GM12878 (cell line): ENCODE measurements at places on chromosomes 1 and 21. TPM values are rescaled to one million over a fixed set of nuclear protein-coding genes. Genes with fewer than 3 reads are reported as not detected.

ARHGAP30 gene
- polyA plus RNA-seq: 65.9 and 74.0 TPM in 2 replicates

FCER1A gene
- not detected in 2 replicates for polyA plus RNA-seq

CFAP74 gene
- polyA plus RNA-seq: not detected in 2 replicates

TMEM81 gene
- polyA plus RNA-seq: 0.38 and 0.72 TPM in 2 replicates

MYCBP gene
- polyA plus RNA-seq: 195 and 196 TPM in 2 replicates

ANXA9 gene
- polyA plus RNA-seq: 0.10 and 0.25 TPM in 2 replicates

YIPF1 gene
- 22.0 and 24.2 TPM in 2 replicates for polyA plus RNA-seq

ZNF683 gene
- polyA plus RNA-seq: not detected in 2 replicates
